Activated T-helper 1 cell treated with anti-CD3 and anti-CD28 coated beads, Interleukin-2, amount 50 U/mL, for 16 hours (primary cell): ENCODE measurements at places on chromosomes 2 and 18.

DNA sequence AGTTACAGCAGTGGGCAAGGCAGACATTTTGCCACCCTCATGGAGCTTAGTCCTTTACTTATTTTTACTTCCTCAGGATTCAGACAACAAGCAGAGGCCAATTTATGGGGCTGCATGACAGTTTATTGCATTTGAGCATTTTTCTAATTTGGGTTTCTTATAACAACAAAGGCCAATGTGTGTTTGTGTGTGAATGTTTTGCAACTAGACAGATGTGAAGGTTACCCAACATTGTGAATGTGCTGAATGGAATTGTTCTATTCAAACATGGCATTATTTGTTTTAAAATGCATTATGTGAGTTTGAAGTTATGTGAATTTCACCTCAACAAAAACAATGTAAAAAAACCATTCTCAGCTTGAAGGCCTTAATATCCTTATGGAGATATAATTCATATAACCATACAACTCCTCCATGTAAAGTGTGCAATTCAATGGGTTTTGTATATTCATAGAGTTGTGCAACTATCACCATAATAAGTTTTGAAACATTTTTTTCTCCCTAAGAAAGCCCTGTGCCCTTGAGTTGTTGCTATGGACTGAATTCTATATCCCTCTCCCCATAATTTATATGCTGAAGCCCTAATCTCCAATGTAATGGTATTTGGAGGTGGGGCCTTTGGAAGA is 57.3 kb downstream of the CCDC195 start:
- no peak for DNase-seq

- DNase-seq: no peak
These were observed 35.0 kb upstream of the LRP1B start for GRCh38 chr2:142165790-142166189.

DNA sequence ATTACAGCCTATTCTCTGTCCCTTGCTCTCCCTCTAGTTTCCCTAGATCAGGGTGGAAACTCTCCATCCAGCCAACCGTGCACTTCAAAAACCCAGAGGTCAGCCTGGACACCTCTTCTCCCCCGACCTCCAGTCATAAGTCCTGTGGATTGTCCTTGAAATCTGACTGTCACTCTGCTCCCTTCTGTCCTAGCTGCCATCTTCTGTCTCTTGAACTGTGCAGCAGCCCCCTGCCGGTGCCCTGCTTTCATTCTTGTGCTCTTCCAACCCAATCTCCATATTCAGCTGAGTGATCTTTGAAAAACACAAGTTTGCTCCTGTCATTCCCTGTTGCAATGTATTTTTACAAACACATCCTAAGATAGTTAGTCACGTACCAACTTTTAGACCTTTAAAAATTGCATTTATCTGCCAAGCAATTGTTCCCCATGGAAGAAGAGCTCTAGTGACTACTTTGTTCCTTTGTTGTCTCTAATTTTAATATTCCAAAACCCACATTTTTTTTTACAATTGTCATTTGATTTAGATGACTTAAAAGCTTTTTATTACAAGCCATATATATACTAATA is 254.3 kb downstream of the CAMKMT start:
- DNase-seq: no peak

DNA sequence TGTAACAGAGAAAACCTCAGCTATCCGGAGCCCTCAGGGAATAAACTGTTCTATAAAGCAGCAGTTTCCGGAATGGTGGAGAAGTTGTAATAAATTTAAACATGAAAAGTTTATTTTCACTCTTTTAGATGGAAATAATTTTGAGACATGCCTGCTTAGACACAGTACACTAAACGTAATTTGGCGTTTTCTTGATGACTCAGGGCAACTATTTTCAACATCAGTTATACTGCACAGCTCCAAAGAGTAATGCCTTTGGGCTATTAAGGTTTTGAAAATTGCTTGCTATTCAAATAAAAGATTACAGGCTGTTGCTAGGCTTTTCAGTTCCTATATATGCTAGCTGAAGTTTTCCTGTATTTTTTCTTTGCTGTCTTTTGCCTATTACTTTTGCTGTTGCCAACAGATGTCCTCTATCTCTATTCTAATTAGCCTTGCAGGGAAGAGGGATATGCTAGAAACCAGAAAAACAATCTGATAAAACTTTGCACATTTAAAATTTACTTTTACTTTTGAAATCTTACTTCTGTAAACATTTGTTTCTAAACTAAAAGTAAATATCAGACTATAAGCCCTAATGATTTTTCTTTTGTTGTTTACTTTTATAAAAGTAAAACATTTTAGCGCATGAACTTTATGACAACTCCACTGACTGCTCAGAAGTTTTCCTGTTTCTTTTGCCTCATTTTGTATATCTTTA is 113.4 kb upstream of the WDSUB1 start:
- DNase-seq: no peak

DNA sequence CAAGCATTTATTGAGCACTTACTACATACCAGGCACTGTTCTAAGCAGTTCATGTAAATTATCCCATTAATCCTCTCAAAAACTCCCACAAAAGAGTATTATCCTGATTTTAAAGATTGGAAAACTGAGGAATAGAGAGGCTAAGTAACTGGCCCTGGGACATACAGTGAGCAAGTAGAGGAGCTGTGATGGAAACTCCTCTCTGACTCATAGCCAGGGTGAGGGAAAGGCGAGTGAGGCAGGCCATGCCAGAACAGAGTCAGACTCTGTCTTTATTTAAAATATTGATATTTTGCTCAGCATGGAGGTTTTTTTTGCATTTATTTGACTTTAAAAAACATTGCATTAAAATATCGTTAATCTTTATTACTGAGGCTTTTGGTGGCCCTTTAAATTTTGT is 208.0 kb downstream of the LOXHD1 start:
- no peak for DNase-seq

DNA sequence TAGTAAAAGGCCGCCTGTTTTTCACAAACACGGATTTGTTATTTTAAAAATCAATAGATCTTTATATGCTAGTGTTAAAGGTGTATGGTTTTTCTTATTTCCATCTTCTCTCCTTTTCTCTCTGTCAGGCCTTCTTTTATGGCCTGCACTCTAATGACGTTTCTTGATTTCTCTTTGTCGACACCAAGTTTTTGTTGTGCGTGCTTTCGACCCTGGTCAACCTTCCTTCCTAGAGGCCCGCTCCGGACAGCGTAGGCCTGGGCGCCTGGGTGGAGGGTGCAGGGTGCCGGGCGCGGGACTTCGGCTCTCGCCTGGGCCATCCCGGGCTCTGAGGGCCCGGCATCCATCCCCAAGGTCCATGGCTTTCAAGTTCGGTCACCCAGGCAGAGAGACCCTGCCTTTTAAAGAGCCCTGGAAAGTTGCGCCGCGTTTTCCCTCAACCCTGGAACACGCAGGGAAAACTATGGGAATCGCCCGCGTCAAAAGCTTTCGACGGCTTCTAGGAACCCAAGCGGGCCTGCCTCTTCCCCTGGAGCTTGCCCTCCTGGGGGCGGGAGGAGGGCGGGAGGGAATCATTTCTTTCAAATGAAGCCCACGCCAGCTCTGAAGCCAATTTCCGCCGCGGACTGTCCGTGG is 4.1 kb upstream of the SATB2 start:
- no peak for DNase-seq

- no peak for DNase-seq
These were observed 90.6 kb downstream of the FEZ2 start for GRCh38 chr2:36507408-36507812.
